Foreskin keratinocyte (primary cell): ENCODE measurements at places on chromosomes 5 and 9.

- DNase-seq = no peak
Measured at GRCh38 chr5:55692106-55692417, 20.1 kb downstream of the SLC38A9 start.

- no peak for DNase-seq
Measured at GRCh38 chr5:73918791-73919221, 292.8 kb downstream of the ARHGEF28 start.

DNA sequence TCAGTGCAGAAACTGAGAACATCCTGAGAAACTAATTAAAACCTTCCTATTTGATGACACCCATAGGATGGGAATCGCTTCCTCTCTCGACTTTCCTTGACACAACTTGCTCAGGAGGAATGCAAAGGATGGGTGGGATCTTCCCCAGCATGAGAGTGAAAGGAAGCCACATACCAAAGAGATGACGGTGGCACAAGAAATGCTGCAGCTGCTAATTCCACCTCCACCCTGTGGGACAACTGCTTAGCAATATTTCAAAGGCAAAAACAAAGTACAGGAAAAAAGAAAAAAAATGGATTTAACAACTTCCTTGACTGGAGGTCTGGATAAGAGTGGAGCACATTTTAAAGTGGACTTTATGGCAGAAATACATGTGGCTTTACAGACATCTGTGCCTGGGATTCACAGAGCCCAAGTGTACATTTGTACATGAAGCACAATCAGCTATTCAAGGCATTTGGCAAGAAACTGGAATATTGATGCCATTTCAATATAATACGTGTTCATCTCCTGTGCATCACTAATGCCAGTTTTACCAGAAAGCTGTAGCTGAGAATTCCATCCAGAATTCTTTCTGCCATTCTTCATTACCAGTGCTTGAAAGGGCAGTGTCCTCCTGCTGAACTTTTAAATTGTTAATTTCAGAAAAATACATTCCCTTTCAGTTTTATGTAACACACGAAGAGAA is 359.2 kb upstream of the ACTBL2 start:
- peak; percentile 100 for DNase-seq

- DNase-seq = peak; percentile 23
Measured at GRCh38 chr5:13866792-13867191, 77.7 kb downstream of the DNAH5 start.

GRCh38 chr9:18666348-18666747 is 192.4 kb downstream of the ADAMTSL1 start:
- peak; percentile 34 for DNase-seq

DNA sequence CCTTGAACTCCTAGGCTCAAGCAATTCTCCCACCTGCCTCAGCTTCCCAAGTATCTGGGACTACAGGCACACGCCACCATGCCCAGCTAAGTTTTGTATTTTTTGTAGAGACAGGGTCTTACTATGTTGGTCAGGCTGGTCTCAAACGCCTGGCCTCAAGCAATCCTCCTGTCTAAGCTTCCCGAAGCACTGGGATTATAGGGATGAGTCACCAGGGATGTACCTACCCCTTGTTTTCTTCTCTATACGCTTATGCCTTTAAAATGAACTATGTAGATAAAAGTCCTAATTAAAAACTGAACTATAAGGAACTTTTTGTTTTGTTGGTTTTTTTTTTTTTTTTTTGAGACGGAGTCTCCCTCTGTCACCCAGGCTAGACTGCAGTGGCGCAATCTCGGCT is 25.8 kb downstream of the UIMC1 start:
- no peak for DNase-seq

DNA sequence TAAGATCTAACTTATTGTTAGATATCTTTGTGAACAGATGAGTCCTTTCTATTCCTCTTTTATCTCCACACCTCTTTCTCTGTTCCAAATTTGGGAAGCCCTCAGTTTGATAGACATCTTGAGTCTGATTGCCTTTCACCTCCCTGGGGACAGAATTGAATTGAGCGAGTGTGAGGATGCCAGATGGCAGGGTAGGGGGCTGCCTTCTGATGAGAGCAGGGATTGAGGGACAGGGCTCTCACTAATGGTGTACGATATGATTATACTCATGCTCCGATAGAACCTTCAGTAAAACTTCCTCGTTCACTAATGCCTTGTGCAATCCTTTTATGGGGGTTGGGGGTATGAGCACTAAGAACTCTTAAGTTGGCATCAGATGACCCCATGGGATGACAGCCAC is 172.1 kb upstream of the DAP start:
- no peak for DNase-seq

DNA sequence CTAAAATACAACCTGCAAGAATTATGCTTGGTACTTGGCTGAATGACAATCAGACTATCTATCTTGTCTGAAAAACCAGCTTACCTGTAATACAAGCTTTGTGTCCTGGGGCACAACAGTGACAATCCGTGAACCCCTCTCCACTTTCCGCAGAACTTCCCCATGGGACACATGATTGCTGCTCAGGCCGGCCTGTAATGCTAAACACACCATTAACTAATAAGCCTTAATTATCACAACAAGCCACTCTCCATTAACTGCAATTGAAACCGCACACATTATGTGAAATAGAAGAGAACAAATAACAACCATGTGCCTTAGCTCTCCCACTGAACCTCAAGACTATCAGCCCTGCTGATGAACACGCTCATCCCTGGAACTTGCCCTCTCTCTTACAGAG is 33.7 kb downstream of the ELP1 start:
- no peak for DNase-seq

GRCh38 chr5:143207563-143208364 is 195.7 kb downstream of the NR3C1 start:
- no peak for DNase-seq
